Endothelial cell (in vitro differentiated cells): ENCODE measurements at places on chromosomes 4 and X. TPM values are rescaled to one million over a fixed set of nuclear protein-coding genes. Genes with fewer than 3 reads are reported as not detected.

GRCh38 chrX:110966839-110967238 lies 129.2 kb upstream of the PAK3 start:
- DNase-seq: no peak

DNA sequence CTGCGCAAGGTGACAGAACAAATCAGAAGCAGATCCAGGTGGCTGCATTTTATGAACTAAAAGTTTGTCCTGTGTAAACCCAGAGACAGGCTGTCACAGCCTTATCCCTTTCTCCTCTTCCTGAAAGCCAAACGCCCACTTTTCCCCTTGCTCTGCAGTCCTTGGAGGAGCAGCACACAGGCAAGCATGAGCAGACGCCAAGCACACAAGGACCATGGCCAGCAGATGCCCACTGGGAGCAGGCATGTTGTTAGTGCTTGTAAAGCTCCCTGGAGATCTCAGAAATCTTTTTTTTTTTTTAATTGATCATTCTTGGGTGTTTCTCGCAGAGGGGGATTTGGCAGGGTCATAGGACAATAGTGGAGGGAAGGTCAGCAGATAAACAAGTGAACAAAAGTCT lies 11.5 kb upstream of the HOPX start:
- no peak for DNase-seq

Gene UTP3
- 28.6 TPM for total RNA-seq

GRCh38 chr4:73311428-73311827 lies 52.8 kb upstream of the ANKRD17 start:
- DNase-seq: no peak

Gene FGG
- total RNA-seq: not detected

GRCh38 chr4:73788411-73788810 lies 48.0 kb downstream of the CXCL8 start:
- no peak for DNase-seq

Gene COL4A6
- 10.5 TPM for total RNA-seq

Gene SCML2
- total RNA-seq: 26.0 TPM

Gene NEXMIF
- total RNA-seq: 0.31 TPM

- no peak for DNase-seq
Measured at GRCh38 chrX:109448282-109448938, 33.5 kb downstream of the GUCY2F start.

- no peak for DNase-seq
Measured at GRCh38 chr4:78650106-78651024, 98.8 kb downstream of the ANXA3 start.
